ENCODE measurements at places on chromosomes 3 and 15.

- DNase-seq: no peak
These were observed 57.6 kb upstream of the FGD5 start for GRCh38 chr3:14761121-14761672.

DNA sequence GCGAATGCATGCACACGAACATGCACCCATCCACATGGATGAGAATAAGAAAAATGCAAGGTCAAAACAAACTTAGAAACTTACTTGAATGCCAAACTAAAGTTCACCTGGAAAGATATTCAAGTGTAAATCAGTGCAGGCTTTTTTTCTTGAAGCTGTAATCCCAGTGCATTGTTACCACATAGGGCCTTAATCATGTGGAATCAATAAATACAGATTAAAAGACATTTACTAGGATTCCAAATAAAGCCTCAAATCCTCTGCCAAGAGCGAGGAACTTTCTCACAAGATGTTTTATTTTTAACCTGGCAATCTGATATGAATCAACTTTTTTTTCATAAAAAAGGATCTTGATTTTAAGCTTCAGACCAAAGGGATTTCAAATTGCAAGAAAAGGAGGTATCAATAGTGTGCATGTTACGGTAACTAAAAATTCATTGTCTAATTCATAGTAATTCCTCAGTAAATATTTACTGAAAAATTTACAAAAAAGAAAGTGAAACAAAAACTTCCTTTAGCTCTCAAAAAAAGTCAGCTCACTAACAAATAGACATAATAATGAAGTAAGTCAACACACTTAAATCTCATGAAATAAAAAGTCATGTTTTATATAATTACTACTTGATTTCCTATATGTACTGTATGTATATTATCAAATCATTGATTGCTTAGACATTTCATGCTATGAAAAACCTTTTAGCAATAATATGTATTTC lies 978.6 kb downstream of the PLOD2 start:
- no peak for DNase-seq

DNA sequence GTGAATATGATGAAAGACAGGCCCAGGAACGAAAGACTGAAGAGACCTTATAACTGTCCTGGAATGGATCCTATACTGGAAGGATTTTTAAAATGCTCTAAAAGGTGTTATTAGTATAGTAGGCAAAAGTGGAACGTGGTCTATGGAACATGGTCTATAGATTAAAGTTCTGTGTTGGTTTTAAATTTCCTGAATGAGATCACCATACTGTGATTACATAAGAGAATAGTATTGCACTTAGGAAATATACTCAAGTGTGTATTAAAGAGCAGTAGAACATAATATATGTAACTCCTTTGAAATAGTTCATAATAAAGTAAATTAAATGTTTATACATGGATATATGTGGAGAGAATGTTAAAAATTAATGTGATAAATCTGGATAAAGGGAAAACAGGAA lies 68.2 kb downstream of the SPRED1 start:
- no peak for DNase-seq

DNA sequence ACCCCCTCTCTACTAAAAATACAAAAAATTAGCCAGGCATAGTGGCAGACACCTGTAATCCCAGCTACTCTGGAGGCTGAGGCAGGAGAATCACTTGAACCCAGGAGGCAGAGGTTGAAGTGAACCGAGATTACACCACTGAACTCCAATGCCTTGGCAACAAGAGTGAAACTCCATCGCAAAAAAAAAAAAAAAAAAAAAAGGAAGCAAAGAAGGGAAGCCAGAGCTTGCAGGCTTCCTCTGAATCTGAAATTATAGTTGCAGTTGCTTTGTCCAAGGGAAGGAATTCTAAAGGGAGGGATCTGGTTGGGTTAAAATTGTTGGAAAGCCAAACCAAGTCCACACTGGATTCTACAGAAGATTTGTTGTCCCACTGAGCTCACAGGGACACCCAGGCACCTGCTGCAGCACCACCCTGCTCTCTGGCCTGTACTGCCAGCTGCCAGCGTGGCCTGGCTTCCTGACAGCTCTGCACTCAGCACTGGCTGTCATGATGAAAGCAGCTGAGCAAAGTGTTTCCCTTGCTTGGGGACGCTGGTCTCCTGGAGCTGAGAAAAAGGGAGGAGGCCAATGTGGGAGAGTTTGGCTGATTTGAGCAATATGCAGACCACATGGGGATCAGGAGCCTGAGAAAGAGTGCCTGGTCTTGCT lies 88.8 kb upstream of the HES1 start:
- DNase-seq: no peak

DNA sequence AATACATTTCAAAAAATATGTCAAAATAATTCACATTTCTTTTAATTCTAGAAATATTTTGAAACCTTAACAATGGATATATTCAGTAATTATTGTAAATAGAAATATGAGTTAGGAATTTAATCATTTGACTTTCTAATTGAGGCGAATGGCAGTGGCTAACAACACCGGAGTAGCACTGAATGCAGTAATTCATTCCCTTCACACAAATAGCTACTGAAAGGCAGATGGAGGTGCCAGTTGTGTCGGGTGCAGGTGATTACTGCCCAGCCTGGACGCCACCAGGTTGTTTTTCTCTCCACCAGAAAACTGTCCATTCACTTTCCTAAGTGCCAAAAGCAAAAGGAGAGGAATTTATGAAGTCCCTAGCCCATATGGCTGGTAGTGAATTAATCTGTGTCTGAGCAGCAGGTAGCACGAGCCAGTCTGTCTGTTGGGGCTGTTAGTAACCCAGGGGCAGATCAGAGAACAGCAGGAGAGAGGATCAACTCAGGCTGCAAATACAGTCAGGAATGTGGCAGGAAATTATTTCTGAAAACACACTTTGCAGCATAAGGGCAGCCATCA lies 79.3 kb upstream of the GMNC start:
- DNase-seq: no peak

- no peak for DNase-seq
These were observed 24.1 kb upstream of the ARHGEF3 start for GRCh38 chr3:56825567-56826438.

DNA sequence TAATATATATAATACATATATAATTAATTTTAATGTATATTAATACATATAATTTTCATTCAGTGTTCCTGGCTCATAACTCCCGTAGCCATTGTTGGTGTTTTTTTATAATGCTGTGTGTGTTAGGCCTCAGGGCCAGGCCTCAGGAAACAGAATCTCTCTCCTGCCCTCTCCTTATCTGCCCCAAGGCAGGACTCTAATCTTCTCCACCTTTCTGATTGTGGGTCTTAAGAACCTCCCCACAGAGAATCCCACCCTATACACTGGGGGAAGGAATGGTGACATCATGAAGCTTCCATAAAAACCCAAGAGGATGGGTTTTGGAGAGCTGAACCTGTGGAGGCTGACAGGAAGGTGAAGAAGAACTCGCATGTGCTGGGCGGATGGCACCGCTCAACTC lies 4.0 kb upstream of the FMN1 start:
- no peak for DNase-seq

- no peak for DNase-seq
These were observed 84.1 kb upstream of the HACD2 start for GRCh38 chr3:123668906-123669305.

- DNase-seq: no peak
These were observed 65.9 kb upstream of the RPL32 start for GRCh38 chr3:12907296-12907695.

DNA sequence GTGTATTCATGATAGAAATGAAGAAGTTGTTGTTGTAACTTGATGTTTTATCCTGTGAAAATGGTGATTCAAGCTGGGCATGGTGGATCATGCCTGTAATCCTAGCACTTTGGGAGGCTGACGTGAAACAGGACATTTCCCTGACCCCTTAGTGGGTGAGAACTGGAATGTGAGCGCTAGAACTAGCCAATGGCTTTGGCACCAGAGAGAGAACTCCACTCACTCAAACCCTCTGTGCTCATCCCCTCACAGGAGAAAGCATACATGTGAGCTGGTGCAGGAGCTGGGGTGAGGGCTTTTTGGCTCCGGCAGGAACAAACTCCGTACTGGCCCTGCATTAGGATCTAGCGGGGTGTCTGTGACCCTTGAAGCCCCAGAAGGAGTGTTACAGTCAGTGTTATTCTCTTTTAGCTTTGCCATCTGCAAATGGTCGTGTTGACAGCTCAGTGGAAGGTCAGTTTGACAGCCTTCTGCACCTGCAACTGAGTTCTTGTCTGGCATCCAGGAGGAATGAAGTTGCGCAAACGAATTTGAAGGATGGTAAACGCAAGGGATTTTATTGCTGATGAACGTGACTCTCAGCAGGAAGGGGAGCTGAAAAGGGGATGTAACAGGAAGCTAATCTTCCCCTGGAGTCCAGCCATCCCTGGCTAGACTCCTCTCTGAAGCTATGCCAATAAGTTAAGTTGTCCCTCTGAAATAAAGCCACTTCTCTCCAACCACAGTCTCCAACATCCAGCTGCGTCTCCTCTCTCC lies 1016.6 kb upstream of the CADM2 start:
- DNase-seq: no peak

Measured in CD4-positive, alpha-beta T cell treated with Interleukin-4 for 4 hours (primary cell).